Left ventricle myocardium inferior (tissue), 1 donor: ENCODE measurements at places on chromosomes 2 and 18. TPM values are rescaled to one million over a fixed set of nuclear protein-coding genes. Genes with fewer than 3 reads are reported as not detected.
A peak's percentile ranks its signal among the peaks of the same experiment; 100 is the strongest.

DNA sequence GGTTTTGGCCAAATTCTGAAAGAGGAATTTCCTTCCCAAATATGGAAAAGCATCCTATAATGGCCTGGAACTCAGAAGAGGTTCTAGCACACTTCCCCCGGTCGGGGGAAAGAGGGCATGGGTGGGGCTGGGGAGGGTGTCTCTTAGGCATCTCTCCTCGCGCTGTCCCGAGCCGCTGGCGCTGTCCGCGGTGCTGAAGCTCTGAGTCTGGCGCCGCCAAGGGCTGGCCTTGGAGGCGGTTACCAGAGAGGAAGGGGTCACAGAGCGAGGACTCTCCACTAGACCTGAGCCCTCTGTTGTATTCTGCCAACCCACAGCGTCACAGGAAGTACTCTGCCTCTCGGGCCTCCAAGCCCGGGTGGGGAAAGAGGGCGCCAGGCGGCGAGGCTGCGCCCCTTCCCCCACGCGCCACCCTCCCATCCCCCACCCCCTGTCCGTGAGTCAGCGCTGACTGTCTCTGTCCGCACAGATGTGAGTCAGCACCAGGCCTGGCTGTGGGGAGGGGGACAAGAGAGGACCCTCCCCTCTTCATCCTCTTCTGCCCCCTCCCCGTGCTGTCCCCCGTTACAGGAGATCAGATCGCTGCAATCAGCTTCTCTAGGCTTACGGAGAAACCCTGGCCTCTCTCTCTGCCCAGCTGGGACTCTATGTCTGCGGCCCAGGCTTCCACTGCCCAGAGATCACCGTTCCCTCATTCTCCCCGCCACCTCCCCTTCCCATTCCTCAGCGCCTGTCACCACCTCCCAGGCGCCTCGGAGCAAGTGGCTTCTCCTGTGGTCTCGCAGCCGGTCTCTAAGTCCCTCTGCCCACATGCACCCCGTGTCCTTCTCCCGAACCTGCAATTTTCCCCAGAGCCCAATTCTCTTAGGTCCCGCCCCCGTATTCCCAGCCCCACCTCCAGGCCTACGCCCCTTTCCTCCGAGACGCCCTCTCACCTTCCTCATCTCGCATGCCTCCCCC, 779 bp downstream of the PTPRN start:
- no peak overlapping the region for H3K4me3 ChIP-seq
- peak; percentile 63 for DNase-seq
- H3K27ac ChIP-seq = no peak overlapping the region
- H3K36me3 ChIP-seq = no peaks in the 10 kb centered on the region
- H3K27me3 ChIP-seq = peaks cover 99% of the 10 kb centered on the region
- no peaks in the 10 kb centered on the region for H3K4me1 ChIP-seq

DNA sequence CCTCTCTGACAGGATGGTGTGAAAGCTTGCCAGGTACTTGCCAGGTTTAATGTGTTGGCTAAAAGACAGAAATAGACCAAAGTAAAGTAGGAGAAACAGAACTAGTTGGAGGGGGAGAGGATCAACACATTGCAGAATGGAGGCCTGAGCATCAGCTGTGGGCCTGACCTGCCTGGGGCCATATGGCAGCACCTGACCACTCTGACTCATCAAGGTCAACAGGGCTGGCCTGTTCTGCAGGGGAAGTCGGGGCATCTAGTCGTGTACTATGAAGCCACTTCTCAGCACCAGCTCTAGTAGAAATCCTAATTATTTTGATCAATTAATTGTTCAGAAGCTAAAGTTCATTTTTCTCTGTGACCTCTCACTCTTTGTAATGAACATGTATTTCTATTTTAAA, 35.8 kb upstream of the NOSTRIN start:
- H3K27me3 ChIP-seq = no peaks in the 10 kb centered on the region
- H3K27ac ChIP-seq = no peak overlapping the region
- no peak for DNase-seq
- H3K4me1 ChIP-seq = peaks cover 21% of the 10 kb centered on the region
- no peak overlapping the region for H3K4me3 ChIP-seq

- no peaks in the 10 kb centered on the region for H3K4me1 ChIP-seq
- no peak for DNase-seq
- H3K36me3 ChIP-seq = no peaks in the 10 kb centered on the region
- no peak overlapping the region for H3K4me3 ChIP-seq
Measured at GRCh38 chr2:75522543-75523312, 38.0 kb downstream of the EVA1A start.

GRCh38 chr2:85887566-85888019, 1.2 kb downstream of the ST3GAL5 start:
- peak; percentile 57 for DNase-seq
- no peaks in the 10 kb centered on the region for H3K36me3 ChIP-seq
- H3K4me1 ChIP-seq = peaks cover 67% of the 10 kb centered on the region
- peaks cover 15% of the 10 kb centered on the region for H3K27me3 ChIP-seq
- H3K4me3 ChIP-seq = peak overlapping the region; percentile 89

DNA sequence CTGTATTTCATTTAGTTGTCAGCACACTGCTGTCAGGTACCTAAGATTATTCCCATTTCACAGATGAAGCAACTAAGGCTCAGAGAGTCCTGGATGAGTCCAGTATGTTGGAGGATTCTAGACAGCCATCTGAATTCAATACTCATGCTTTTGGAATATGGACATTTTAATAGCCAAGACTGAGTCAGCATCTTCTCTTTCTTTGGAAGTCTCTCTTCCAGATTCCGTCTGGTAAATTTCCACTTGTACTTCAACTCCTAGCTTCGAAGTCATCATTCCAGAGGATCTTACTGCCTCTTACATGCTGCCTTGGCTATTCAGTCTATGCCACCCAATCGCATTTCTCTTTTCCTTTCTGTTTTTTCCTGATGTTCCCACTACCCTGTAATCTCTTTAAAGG, 40.6 kb downstream of the INSIG2 start:
- no peak overlapping the region for H3K27ac ChIP-seq
- H3K27me3 ChIP-seq = peaks cover 4% of the 10 kb centered on the region
- H3K36me3 ChIP-seq = no peaks in the 10 kb centered on the region
- no peak overlapping the region for H3K4me3 ChIP-seq
- peaks cover 8% of the 10 kb centered on the region for H3K4me1 ChIP-seq

DNA sequence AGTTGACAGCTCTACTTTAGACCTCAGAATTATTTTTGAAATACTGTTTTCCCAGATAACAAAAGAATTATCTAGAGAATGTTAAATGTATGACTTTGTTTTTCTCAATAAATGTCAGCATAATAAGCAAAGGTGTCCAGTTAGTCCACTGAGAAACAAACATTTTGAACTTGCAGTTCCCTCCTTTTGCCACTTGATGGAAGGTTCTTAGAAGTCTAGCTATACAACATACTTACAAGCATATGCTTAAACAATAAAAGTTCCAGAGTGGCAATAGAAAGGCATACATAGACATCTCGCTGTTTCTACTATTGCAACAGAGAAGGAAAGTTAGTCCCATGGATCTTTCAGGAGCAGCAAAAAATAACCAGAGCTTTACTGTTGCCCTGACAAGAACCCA, 11.8 kb downstream of the NDUFA10 start:
- H3K27ac ChIP-seq = no peak overlapping the region
- no peak for DNase-seq
- H3K4me3 ChIP-seq = no peak overlapping the region
- no peaks in the 10 kb centered on the region for H3K4me1 ChIP-seq
- peaks cover 99% of the 10 kb centered on the region for H3K36me3 ChIP-seq

TEKT4 gene
- total RNA-seq = not detected

ALPG gene
- not detected for total RNA-seq

DNA sequence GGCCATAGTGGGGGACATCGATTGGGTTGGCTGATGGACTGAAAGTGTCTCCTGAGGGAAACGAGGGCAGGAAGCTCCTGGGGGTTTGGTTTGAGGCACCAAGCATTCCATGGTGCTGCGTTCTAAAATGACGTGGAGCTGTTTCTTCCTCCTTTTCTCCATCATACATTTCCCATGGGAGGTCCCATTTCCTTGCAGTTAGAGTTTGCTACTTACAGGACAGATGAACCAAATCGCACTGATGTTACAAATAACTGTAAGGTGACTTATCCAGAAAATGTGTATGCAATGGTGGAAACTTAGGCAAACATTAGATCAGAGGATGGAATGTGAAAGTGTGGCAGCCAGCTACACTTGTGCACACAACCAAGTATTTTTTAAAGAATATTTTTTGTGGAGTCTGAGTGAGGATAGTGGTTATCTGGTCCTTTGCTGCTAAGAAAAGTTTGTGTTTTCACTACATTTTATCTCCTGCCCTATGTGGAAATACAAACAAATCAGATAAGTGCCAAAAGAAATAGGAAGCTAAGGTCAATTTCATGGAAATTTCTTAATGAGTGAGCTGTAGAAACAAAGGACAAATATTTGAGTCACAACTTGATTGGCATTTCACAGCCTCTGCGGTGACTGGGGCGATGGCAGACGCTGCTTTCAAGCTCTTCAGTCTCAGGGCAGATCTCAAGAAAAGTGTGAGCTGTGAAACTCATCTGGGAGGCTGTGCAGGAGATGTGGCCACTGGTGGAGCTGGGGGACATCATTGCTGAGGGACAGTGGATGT, 256.2 kb downstream of the TSN start:
- H3K27ac ChIP-seq = no peak overlapping the region
- peaks cover 8% of the 10 kb centered on the region for H3K27me3 ChIP-seq
- H3K36me3 ChIP-seq = no peaks in the 10 kb centered on the region
- H3K4me3 ChIP-seq = no peak overlapping the region
- H3K4me1 ChIP-seq = no peaks in the 10 kb centered on the region
- DNase-seq = no peak

DES gene
- 15,954 TPM for total RNA-seq

DNA sequence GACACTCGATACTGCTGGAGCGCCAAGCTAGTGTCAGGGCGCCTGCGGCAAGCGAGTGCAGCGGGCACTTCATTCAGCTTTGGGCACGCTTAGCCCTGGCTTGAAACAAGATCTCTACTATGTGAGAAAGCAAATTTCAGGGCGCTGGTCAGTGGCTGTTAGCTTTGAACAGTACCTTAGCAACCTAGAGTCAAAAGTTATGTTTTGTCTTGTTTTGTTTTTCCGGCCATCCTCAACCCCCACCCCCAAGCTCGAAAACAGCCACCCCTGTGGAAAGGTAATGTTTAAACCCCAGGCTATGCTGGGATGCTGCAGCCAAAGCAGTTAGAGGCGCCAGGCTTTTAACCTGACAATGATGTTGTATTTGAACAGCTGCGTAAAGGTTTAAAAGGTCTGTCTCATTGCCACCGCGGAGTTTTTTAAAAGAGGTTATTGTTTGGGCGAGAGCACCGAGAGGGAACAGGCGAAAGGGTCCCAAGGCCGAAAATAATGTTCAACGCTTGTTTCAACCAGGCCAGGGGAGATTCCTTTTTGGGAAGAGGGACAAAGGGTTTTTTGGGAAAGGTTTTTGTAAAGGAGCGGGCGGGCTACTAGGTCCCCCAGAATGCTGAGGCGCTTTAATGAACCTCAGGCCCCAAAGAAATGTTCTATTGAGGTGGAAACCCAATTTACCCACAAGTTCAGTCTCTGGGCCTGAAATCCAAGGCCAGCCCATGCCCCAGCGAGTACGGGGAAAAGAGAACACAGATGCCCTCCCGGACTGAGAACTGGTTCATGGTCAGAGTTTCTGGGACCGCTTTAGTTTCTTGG, 2.3 kb upstream of the HOXD10 start:
- peaks cover 100% of the 10 kb centered on the region for H3K27me3 ChIP-seq
- H3K4me1 ChIP-seq = peaks cover under 1% of the 10 kb centered on the region
- H3K4me3 ChIP-seq = no peak overlapping the region

DNA sequence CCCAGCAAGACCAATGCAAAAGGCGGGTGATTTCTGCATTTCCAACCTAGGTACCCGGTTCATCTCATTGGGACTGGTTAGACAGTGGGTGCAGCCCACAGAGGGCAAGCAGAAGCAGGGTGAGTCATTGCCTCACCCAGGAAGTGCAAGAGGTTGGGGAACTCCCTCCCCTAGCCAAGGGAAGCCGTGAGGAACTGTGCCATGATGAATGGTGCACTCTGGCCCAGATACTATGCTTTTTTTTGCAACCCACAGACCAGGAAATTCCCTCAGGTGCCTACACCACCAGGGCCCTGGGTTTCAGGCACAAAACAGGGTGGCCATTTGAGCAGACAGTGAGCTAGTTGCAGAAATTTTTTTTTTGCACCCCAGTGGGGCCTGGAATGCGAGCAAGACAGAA, 662.6 kb upstream of the ACVR2A start:
- H3K27me3 ChIP-seq = no peaks in the 10 kb centered on the region
- no peak overlapping the region for H3K27ac ChIP-seq
- H3K4me3 ChIP-seq = no peak overlapping the region

GRCh38 chr18:47457614-47458013, 206.2 kb upstream of the SKOR2 start:
- no peak overlapping the region for H3K27ac ChIP-seq
- DNase-seq = no peak
- H3K4me3 ChIP-seq = no peak overlapping the region
- H3K27me3 ChIP-seq = peaks cover 61% of the 10 kb centered on the region

DNA sequence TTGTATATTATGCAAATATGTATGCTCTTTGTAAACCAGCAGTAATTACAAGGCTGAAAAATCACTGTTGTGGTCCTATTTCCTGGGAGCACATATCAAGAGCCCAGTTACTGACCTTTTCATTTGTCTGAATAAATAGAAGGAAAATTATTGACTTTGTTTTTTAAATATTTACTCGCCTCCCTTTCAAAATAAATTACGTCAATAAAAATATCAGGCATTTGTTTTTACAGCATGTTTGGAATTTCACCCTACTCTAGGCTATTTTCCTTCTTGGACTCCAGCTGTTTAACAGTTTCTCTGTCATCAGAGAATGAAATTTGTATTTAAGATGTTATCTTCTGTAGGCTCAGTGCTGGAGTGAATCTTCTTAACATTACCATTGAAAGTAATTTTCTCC, 59.9 kb upstream of the LRATD1 start:
- H3K27me3 ChIP-seq = peaks cover 9% of the 10 kb centered on the region
- DNase-seq = no peak
- no peaks in the 10 kb centered on the region for H3K36me3 ChIP-seq
- H3K4me3 ChIP-seq = no peak overlapping the region

DNA sequence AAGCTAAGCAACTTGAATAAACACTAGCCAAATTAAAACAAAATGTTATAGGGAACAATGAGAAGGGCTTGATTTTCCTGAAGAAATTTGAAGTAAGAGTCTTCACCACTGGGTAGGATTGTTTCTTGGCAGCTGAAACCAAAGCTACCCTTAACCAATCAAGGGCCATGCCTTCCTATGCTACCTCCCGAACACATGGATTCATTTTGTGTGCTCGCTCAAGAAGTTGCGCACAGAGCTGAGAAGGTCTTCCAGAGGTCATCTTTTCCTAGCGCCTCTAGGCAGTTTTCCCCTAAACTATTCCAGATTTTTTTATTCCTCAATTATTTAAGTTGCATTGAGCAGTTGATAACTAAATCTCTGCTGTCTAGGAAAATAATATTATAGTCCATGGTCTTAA, 264.6 kb downstream of the RBM43 start:
- no peaks in the 10 kb centered on the region for H3K27me3 ChIP-seq
- no peak for DNase-seq
- H3K4me1 ChIP-seq = no peaks in the 10 kb centered on the region
- no peak overlapping the region for H3K4me3 ChIP-seq
